Epithelial cell of proximal tubule (primary cell): ENCODE measurements at places on chromosomes 3 and 15.

DNA sequence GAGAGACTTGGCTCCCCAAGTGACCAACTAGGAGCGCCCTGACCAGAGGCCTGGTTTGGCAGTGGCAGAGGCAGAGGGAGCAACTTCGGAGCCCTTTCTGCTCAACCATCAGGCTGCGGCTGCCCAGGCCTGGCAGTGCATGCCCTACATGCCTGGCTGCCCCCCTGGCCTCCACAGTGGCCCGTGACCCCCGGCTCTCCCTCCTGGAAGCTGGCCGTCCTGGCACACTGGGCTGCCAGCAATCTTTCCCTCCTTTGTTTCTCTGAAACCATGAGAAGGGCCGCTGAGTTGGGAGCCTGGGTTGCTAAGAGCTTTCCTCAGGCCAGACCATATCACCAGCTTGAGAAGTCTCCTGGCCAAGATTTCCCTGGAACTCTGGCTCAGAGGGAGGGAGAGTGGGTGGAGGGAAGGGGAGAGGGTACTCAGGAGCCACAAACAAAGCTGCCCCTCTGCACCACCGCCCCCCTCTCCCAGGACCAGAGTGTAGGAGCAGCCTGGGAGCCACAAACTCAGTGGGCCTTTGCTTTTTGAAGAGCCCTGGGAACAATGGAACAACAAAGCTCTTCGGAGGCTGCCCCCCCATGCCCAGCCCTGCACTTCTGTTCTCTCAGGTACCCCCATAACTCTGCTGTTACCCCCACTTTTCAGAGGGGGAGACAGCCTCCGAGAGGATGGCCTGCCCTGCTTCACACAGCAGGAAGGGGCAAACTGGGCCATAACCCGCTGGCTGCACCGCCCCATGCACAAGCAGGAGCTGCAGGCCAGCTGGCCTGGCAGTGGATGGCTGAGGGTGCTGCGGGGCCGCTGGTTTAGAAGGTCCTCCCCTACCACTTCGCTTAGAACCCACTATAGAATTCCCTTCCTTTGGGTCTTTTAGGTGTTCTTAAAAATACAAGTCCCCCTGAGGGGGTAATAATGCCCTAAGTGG lies 11.3 kb downstream of the CORO2B start:
- no peak for DNase-seq

DNA sequence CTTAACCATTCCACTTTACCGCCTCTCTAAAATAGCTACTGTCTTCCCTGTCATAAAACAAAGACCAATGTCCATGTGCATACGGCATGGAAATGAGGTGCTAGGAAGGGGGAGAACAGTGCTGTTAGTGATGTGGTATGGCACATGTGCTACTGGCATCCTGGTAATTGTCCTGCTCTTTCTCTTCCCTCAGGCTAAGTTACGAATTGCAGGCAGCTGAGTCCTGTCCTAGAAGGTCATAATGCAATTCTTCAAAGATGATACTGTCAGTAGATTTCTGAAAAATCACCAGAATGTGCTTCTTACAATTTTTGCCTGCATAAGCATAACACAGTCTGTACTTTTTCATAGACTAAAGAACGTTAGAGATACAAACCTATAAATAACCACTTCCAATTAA lies 216.8 kb downstream of the RSL24D1 start:
- DNase-seq, result no peak

DNA sequence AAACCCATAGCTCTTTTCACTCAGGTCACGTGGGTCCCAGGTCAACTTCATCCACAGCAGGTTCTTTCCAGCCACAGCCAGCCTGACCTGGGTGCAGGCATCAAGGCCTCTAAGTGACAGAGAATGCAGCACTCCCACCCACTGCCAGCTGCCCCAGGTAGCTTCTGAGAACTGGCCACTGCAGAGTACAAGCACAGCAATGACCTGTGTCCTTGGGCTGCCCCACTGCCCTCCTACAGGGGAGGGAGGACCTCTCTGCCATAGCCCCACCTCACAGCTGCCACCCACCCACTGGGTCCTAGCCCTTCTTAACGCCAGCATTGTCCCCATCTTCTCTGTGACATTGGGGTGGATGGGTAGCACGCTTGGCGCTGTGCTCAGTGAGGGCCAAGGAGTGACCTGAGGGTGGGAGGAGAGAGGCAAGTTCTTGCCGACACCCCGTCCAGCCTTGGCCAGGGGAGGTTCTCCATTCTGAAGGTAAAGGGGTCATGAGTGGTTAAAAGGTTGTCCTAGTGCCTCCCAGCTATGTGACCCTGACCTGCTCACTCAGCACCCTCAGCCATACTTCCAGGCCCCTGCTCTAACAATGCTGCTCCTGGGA lies 12.4 kb downstream of the CISH start:
- no peak for DNase-seq

DNA sequence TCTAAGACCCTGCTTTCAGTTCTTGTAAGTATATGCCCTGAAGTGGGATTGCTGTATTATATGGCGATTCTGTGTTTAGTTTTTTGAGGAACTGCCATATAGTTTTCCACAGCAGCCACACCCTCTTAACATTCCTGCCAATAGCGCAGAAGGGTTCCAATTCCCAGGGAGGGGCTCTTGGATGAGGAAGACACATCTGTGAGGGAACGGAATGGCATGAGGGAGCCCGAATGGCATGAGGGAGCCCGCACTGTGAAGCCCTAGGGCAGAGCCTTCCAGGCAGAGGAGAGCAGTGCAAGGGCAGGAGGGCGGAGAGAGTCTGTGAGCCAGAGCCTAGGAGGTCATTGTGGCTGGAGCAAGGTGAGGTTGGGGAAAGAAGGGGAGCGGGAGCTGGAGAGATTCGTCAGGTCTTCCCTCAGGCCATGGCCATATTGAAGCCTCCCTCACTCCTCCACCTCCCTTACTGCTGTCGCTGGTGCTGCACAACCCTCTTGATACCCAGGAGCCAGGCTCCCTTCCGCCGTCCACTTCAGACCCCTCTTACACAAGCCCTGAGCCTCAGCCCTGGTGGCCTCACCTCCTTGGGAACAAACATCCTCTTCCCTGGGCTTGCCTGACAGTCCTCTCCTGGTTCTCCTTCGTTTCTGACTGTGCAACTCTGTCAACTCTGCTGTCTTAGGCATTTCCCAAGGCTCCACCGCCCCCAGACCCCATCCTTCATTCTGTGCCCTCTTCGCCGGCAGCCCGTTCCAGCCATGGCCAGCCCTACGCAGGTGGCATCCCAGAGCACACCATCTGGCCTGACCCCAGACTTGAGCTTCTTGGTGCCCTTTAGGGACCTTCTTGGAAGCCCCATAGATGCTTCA lies 51.4 kb downstream of the FGD5 start:
- no peak for DNase-seq

- DNase-seq, result no peak
Measured at GRCh38 chr3:190089711-190090110, 31.0 kb downstream of the P3H2 start.

- no peak for DNase-seq
Measured at GRCh38 chr15:25852661-25853524, 10.2 kb downstream of the ATP10A start.

GRCh38 chr15:29736012-29736743 lies 86.1 kb downstream of the TJP1 start:
- DNase-seq, result no peak

GRCh38 chr15:67899596-67900283 lies 59.9 kb upstream of the RNU6-1 start:
- DNase-seq, result no peak
